ENCODE measurements at places on chromosomes 11 and 22.

GRCh38 chr11:103671143-103671651, 365.2 kb upstream of the DDI1 start:
- no peak for DNase-seq

- no peak for DNase-seq
Observed at GRCh38 chr11:44065161-44065661, 859 bp upstream of the ACCS start.

GRCh38 chr11:58513747-58514367, 6.0 kb upstream of the OR5B21 start:
- DNase-seq: no peak

DNA sequence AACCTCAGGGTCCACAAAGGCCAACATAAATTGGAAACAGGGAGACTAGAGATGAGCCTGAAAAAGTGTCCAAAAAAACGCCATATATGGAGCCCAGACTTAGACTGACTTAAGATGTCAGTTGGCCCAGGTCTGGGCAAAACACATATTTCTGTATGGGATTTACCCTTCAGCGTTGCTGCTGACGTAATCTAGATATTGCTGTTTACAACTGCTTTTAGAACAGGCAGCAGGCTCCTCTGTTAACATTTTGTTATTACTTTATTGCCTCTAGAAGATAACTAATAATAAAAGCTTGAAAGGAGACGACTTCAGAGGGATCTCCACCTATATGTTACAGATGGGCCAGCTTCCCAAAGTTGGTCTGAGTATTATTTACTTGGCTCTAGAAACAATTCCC, 8.7 kb downstream of the ME3 start:
- no peak for DNase-seq

DNA sequence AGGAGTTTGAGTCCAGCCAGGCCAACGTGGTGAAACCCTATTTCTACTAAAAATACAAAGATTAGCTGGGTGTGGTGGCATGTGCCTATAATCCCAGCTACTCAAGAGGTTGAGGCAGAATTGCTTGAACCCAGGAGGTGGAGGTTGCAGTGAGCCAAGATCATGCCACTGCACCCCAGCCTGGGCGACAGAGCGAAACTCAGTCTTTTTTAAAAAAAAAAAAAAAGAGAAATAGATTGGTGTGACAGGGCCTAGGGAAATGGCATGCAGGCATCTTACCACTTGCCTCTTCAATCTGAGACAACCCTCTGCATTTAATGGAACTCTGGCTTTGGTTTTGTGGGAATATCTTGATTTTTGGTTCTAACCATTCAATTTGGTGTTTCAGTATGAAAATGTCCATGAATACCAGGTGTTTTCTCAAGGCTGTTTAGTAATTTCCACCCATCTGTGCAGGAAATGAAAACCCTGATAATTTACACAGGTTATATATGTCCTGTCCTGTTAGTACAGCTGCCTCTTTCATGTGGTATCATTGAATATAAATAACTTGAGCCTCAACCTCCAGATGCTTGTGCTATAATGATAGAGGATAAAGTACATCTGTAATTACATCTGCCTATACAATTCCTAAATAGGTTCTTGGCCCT, 8.4 kb downstream of the XBP1 start:
- DNase-seq: no peak

DNA sequence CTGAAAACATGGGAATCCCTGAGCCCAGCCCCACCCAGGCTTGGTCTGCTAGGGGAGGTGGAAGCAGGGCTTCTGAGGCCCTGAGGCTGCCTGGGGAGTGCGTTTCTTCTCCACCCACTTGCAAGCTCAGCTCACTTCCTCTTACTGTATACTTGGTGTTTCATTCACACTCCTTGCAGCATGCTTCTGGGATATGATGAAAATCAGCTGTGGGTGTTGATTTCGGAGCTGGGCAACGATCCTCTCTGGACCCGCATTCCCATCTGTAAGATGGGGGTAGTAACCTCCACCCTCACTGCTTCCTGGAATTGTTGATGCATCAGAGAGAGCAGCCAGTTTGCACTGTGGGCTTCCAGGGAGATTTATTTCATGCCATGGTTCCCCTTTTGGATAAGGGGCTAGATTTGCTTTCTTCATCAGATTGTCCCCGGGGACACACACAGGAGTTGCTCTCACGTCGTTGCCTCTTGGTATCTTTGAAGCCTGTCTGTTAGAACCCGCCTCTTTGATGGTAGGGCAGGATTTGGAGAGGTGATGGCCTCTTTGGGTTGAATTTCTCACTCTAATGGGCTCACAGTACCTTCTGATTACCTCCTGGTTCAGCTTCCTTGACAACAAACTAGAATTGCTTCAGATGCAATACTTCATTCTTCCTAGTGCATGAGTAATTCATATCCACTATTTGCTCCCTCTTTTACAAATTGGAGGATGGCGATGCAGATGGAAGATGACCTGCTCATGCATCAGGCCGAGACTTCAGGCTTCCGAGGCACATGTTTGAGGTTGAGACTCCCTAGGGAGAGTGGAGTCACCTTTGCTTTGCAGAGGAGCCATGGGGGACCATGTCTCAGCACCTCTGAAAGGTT, 40.4 kb downstream of the BCR start:
- DNase-seq: no peak

DNA sequence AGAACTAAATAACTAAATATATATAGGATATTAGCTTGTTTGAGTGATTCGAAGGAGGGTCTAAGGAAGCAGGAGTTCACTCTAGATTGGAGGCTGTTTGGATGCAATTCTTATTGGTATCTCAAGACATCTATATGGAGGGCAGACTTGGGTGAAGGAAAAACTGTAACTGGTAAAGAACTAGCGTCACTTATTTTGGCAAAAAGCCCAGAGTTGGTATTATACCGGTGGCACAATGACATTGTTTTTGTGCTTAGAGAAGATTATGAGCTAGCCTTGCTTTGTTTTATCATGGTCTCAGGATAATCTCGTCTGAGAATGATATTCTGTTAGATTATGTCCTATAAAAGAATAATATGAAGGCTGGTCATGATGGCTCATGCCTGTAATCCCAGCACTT, 6.0 kb upstream of the SLC35F2 start:
- no peak for DNase-seq

GRCh38 chr11:121356357-121356756, 63.8 kb downstream of the SC5D start:
- no peak for DNase-seq
